ENCODE measurements at places on chromosomes 16 and 17. TPM values are rescaled to one million over a fixed set of nuclear protein-coding genes. Genes with fewer than 3 reads are reported as not detected.

DNA sequence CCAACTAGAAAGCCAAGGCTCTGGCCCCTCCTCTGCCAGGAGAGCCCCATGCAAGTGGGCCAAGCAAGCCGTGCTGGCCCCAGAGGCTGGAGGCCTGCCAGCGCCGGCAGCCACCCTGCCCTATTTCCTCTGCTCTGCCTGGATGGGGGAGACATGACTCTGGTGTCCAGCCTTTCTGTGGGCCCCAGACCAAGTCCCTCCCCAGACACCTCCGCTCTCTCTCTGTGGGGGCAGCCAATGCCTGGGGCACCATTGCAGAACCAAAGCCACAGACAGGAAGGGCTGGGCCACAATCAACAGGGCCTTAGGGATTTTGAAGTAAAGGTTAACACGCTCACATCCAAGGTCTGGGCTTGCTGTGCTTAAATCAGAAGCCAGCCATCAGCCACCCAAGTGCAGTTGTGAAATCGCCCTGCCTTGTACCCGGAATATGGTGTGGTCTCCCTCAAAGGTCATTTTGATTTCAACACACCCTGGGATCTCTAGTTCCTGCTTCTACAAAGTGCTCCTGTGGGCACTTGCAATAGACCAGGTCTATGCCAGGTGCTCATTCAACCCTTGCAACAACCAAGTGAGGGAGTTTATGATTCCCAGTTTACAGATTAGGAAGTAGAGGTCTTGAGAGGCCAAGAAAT, 63.5 kb upstream of the TEX2 start:
- H3K27me3 ChIP-seq, result no peaks in the 10 kb centered on the region
- peaks cover 15% of the 10 kb centered on the region for H3K4me1 ChIP-seq
- no peak for DNase-seq
- H3K4me3 ChIP-seq, result no peak overlapping the region
- H3K27ac ChIP-seq, result no peak overlapping the region

SDK2 gene
- not detected for total RNA-seq

TEX14 gene
- not detected for total RNA-seq

CMTM2 gene
- total RNA-seq, result not detected
